ENCODE measurements at places on chromosomes 12 and 14.

DNA sequence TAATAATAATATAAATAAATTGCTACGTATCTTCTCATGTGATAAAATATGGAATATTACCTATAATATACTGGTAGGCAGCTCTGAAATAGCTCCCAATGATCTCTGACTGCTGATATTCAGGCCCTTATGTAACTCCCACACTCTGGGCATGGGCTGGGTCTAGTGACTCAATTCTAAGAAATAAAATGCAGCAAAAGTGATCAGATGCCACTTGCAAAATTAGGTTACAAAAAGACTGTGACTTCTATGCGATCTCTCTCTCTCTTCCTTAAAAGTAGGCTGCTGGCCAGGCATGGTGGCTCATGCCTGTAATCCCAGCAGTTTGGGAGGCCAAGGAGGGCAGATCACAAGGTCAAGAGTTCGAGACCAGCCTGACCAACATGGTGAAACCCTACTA is 10.3 kb upstream of the CACNB3 start:
- DNase-seq, result no peak

GRCh38 chr14:69066396-69067171 is 86.3 kb downstream of the DCAF5 start:
- no peak for DNase-seq

DNA sequence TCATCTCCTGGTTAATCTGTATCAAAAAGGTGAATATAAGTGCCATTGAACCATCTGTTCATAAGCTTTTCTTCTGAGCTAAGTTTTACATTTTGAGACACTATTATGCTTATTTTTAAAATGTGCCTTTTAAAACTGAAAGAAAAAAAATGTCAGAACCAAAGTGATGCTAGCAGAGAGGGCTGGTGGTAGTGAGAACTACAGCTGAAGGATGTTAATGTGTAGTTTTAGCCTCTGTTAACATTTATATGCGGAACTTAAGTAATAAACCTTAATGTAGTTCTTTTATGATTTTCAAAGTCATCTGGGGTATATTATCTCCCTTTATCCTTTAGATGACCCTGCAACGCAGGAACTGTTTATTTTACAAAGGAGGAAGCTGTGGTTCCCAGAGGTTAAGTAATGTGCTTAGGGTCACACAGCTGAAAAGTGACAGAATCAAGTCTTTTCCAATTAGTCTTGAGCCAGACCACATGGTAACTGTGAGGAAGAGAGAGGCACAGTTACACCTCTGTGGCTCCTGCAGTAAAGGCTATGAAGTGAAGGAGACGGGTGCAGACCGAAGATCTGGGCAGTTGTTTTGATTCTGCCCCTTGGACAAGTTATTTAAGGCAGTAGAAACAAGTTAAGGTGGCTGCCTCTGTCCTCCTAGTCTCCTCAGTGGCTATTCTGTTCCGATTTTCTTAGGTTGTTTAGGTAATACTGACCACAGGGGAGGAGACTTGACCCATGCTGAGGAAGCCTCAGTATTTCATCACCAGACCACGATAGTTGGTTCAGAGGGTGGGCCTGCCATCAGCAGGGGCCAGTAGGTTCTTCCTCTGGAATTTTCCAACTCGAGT is 23.9 kb downstream of the GNG2 start:
- no peak for DNase-seq

DNA sequence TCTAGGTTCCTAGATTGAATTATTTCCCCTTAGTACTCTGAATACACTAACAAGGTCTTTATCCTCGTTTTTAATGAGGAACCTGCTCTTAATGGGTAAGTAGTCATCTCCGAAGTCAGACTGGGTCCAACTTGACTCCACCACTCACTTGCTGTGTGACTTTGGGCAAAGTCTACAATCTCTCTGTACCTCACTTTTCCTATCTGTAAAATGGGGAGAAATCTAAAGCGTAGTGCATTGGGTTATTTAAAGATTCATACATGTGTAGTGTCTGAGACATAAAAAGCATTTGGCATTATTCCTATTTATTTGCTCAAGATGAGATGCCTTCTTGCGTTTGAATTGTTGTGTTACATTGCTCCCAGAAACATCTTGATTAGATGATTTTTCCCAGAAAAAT is 51.5 kb downstream of the GTF2A1 start:
- DNase-seq, result no peak

- DNase-seq, result no peak
Observed at GRCh38 chr14:94827711-94828447, 58.0 kb upstream of the GSC start.

DNA sequence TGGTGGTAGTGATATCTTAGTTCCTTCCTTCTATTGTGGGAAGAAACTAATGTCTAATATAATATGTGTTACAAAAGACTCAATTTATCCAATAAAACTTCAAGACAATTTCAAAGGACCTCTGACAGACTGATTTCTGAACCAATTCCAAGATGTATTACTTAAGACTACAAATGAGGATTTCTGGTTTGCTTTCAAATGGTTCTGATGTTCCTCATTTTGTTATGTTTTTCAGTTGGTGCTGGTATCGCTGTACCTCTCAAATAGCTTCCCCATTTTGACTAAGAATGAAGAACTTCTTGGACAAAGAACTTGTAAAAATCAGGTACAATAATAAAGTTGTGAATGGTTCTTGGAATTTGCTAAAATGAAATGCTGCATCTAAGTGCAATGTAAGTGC is 19.4 kb upstream of the MBIP start:
- no peak for DNase-seq

DNA sequence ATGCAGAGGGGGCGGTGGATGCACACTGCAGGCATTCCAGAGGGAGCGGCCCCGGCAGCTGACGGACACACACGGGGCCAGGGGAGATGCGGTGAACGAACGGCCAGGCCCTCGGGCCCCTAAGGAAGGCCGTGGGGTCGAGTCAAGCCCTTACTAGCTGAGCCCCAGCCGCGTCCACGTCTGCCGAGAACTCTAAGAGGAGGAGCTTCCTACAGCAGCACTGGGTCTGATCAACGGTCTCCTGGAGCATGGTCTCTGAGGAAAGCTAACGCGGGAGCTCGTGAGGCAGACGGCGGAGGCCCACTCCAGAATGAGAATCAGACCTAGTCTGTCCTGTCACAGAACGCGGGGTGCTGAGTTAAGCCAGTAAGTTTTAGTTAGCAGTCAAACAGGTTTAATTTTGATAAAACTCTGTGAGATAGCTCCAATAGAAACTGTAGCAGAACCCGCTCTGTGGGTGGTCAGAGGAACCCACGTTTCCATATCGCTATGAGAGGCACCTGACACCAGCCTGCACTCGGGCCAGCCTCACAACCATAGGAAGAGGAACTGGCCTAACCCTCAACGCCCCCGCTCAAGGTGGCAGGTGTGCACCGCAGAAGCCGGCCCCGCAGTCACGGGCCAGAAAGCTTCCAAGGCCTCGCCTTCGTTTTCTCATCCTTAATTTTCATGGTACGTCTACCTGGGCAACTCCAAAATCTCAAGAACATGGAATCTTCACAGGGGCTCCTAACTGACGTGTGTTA is 55.5 kb downstream of the CDC42BPB start:
- no peak for DNase-seq

DNA sequence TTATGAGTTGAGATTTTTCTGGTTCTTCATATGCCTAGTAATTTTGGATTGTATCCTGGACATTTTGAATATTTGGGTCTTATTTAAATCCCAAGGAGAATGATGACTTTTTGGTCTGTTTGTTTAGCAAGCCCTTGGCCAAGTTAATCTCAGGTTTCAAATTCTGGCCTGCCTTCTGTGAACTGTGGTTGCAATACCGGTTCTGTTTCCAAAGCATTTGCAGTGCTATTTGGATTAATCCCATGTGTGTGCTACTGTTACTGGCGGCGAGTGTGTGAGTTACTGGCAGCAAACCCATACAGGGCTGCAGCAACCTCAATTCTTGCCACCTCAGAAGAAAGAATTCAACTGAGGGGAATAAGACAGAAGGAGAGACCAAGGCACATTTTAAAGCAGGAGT is 51.1 kb downstream of the TMEM260 start:
- DNase-seq, result no peak

DNA sequence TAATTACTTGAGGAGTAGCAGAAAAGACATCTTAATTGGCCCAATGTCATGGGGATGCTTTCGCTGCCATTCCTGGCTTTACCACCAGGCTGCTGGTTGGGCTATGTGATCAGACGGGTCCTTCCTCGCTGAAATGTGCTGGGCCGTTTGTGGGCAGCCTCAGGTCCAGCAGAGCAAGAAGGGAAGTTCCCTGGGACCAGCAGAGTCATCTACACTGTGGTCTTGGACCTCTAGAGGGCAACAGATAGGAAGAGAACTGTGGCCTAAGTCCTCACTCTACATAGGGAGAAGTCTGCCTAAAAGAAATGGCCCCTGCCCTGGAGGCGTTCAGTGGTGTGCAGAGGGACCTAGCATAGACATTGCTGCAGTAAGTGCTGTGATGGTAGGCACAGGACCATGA is 10.9 kb downstream of the EVL start:
- DNase-seq, result no peak

- DNase-seq, result no peak
Observed at GRCh38 chr12:7991535-7991934, 41.0 kb upstream of the FOXJ2 start.

GRCh38 chr12:111650912-111651311 is 34.8 kb downstream of the BRAP start:
- no peak for DNase-seq

- DNase-seq, result no peak
Observed at GRCh38 chr14:51621654-51622053, 30.1 kb upstream of the FRMD6 start.

DNA sequence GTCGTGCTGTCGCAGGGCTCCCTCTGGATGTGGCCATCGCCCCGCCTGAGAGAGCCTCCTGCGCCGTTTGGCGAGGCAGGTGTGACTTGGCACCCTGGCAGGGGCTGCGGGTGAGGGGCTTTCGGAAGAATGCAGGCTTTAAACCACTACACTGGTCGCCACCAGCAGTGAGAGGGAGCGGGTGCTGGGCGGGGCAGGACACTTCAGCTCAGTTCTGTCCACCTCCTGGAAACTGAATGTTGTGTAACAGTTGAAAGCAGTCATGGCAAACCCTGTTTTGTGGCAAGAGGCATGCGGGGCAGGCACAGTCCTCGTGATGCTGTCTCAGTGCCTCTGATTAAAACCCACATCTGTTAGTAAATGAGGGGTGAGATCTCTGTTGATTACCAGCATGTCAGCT is 55.9 kb downstream of the AACS start:
- no peak for DNase-seq

- no peak for DNase-seq
Observed at GRCh38 chr14:104788873-104789663, 6.5 kb downstream of the AKT1 start.

DNA sequence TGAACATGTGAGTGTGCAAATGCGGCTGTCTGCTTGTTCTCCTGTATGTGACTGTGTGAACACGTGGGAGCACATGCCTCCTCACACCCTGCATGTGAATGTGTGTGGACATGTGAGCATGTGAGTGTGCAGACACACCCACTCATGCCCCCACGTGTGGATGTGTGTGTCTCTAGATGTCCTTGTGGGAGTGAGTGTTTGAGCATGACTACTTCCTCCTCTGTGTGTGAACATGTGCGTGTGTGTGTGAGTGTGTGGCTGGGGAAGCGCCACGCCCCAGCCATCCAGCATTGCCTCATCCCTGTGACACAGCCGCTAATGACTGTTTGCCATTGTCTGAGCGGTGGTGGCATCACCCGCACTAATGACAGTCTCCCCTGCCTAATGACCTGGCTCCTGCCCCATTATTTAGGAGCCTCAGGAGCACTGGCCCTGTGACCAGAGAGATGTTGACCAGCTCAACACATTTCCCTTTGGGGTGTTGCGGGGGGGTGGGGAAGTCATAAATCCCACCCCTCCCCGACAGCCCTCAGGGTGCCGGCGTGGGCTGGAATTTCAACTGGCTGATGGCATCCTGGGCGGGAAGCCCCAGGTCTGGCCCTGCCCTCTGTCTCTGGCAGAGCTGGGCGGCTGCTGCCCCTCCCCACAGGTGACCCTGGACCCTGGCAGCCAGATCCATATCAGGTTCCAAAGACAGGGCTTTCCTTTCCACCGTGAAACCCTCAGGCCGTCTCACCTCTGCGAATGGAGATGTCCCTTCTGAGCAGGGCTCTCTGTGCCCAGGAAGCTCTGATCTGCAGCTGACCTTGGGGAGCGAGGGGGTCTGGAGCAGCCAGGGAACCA is 11.5 kb upstream of the KRT80 start:
- no peak for DNase-seq

GRCh38 chr12:98595243-98595988 is 1.9 kb downstream of the SLC25A3 start:
- DNase-seq, result no peak

GRCh38 chr14:53885136-53885640 is 71.4 kb downstream of the BMP4 start:
- no peak for DNase-seq

GRCh38 chr14:74621556-74621955 is 9.5 kb upstream of the LTBP2 start:
- no peak for DNase-seq

GRCh38 chr12:26830783-26831551 is 2.0 kb downstream of the ITPR2 start:
- DNase-seq, result no peak

DNA sequence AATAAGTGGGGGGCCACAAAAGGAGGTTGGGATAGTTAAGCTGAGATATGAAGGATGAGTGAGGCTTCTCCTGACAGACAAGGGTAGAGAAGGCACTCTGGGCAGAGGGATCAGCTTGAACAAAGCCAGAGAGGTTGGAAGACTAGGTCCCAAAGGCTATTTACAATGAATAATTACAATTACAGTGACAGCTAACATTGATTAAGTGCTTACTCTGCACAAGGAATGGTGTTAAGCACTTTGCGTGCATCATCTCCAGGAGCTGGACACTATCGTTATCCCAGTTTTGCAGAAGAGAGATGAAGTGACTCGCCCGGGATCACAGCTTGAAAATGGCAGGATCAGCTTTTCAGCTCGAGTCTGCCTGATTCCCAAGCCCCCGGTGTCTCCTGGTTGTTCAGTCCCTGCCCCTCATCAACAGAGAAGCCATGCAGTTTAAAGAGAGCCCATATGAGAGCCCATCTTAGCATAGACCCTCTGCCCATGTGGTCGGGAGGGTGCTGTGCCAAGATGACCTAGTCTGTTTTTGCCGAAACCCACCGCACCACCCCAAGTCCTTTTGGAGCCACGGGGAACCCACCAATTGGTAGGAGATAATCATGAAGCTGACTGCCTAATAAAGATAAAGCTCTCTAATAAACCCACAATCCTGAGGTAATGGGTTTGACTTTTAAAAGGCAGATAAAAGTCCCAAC is 89.9 kb upstream of the HSPB8 start:
- DNase-seq, result no peak

DNA sequence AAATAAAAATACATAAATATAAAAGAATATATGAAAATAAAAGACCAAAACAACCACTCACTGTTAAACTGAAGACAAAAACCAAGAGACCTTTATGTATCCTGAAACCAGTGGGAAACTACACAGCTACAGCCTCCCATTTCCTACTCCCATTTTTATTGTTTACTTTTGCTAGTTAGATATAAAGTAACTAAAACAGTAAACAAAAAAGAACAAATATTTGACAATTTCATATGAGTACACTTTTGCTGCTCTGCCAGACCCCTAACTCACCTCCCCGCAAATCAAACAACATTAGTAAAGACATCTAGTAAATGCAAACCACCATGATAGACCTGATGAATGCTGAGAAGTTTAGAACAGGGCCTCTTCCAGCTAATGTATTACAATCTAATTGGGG is 97.1 kb downstream of the BCL2L14 start:
- DNase-seq, result no peak

GRCh38 chr12:110640275-110641025 is 26.5 kb downstream of the TCTN1 start:
- no peak for DNase-seq

Data from stimulated activated CD8-positive, alpha-beta memory T cell treated with anti-CD3 and anti-CD28 coated beads, Interleukin-4, amount 100 ng/mL, for 4 hours (primary cell).